ENCODE measurements at places on chromosomes 5 and 9.
A peak's percentile ranks its signal among the peaks of the same experiment; 100 is the strongest.

DNA sequence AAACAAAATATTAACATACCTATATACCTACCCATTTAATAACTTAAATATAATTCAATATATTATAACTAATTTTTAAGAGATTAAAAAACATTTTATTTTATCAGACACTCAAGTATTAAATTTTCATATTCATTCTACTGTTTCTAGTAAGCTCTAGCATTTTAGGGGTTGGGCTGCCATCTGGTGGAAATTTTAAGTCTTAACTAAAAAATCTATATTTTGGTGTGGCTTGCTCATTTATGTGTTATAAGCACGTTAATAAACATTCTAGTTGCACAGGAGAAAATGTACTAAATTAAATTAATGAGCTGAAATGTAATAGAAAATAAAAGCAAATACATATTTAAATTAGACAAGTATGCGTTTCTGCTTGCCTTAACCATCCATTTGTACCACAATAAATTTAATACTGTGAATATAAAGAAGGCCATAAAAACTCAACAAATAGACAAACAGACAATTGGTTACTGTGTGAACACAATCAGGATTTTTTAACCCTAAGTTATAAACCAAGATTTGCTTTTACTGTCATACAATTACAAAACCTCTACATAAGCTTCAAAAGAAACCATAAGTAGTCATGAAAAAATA lies 1728.3 kb upstream of the CDH9 start:
- DNase-seq: no peak

DNA sequence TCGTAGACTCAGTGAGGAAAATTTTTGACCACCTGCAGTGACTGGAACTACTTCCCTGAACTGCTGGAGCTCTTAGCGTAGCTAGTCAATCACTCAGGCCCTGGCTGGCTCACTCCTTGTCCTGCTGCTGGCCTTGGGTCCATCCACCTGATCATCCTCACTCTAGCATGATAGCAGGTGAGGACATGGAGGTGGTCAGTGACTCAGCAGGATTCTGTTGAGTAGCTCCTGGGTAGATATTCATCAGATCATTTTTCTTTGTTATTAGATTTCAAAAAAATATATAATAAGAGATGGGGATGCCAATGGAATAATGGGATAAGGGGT lies 25.0 kb upstream of the SEMA4D start:
- DNase-seq: no peak

DNA sequence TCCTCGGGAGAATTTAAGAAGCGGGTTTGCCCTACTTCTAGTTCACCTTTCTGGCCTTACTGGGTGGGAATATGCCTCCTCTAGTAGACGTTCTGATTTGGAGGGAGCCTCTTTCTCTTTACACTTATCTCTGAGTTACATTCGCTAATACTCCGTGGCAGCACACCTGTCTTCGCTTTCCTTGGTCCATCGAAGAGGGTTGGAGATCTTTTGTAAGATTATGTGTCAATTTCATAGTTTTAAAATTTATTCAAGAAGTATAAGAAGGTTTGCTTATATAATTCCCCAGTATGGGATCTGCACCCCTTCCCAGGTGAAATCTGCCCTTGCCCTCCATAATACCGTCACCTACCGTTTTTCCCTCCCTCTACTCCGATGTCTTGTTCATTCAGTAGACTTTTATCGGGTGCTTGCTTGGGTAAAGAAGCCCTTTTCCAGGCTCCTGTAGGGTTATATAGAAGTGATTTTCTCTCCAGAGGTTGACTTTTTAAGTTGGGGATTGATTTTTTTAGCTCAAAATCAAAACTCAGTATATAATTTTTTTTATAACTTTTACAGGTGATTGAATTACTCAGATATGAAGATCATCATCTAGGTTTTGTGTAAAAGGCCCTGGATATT lies 1.1 kb downstream of the GPBP1 start:
- DNase-seq: no peak

- DNase-seq: no peak
These were observed 445.7 kb upstream of the CLINT1 start for GRCh38 chr5:158304607-158305006.

DNA sequence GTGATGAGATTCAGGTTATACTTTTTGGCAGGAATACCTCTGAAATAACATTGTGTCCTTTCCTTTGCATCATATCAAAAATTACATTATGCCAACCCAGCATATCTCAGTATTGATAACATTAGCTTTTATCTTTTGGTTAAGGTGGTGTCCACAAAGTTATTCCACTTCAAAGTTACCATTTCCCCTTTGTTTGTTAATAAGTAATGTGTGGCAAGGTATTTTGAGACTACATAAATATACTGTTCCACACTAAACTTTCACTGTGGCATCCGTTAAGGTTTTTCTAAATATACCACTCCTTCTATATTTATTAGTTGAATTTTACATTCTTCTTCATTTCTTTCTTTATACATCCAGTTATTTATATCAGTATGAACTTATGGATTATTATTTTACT lies 14.1 kb upstream of the ARHGEF37 start:
- no peak for DNase-seq

- no peak for DNase-seq
These were observed 87.6 kb downstream of the ADAMTS6 start for GRCh38 chr5:65394087-65394486.

DNA sequence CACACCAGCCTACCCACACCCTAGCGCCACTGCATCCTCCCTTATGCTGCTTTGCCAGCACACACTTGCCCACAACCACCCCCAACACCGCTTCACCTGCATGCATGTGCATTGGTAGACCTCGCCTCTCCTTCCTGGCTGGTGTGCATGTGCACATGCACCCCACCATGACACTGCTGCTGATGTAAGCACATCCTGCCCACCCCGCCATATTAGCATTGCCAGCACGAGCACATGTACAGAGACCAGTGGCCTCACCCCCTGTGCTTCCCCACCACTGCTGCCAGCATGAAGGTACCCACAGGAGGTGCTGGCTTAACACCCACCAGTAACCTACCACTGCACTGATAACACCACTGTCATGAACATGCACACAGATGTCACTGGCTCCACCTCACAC lies 218.2 kb downstream of the SLCO4C1 start:
- DNase-seq: no peak

DNA sequence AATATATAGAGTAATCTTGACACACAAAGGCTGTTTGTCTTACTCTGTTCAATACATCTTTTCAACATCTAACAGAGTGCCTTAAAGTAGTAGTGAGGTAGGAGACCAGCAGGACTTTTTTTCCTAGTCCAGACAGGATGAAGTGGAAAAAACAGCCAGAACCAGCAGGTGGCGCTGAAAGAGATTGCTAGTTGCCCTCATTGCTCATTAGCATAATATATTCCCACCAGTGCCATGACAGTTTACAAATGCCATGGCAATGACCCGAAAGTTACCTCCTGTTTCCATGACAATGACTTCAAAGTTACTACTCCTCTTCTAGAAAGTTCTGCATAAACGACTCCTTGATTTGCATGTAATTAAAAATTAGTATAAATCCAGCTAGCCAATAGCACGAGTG lies 387.4 kb downstream of the ACTL7B start:
- no peak for DNase-seq

GRCh38 chr5:30401479-30402058 lies 791.9 kb upstream of the CDH6 start:
- DNase-seq: no peak

GRCh38 chr9:76573408-76573807 lies 114.4 kb downstream of the GCNT1 start:
- DNase-seq: no peak

DNA sequence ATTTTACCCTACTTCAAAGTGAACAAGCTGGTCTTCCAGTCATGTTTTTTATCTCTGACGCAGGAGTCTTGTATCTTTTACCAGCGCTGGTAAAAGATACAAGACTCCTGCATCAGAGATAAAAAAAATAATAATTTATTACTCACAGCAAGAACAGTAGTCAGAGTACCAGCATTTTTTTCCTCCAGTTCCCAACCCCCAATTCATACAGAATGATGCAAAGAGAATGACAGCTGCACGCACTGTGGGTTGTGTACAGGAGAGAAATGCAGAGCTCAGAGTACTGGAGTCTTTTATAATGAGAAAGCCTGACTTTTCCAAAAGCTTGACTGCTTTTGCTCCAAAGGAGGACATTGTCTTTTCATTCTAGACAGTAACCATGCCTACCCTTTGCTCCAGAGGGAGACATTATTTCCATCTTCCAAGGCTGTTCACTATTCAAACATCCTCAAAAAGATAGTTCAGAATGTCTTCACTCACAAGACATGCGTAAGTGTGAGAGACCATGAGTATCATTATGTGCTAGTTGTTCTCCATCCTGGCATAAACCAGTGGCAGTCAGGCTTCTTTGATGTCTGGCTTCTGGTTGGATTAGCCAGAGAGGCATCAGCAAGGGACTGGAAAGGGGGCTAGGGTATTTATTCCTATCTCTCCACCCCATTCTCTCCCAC lies 14.3 kb upstream of the RANBP6 start:
- no peak for DNase-seq

- DNase-seq: no peak
These were observed 168.5 kb upstream of the PIK3R1 start for GRCh38 chr5:68047035-68047434.

GRCh38 chr5:119400245-119400644 lies 44.4 kb downstream of the TNFAIP8 start:
- peak; percentile 31 for DNase-seq

GRCh38 chr5:138833726-138834480 lies 41.2 kb downstream of the LRRTM2 start:
- no peak for DNase-seq

- DNase-seq: no peak
These were observed 567.1 kb downstream of the CSNK1G3 start for GRCh38 chr5:124079062-124079461.

DNA sequence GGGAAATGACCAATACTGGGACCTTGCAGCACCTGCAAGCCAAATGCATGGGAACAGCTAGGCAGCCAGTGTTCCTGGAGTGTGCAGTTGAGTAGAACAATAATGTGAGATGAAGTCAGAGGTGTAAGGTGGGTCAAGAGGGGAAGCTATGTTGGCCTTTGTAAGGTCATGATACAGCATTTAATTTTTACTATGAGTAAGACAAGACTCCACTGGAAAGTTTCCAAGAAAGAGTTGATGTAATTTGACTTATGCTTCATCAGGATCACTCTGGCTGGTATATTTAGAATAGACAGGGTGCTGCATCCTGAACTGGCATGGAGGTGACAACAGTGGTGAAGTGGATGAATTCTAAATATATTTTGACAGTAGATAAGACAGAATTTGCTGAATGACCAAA lies 744.8 kb downstream of the KCTD16 start:
- no peak for DNase-seq

GRCh38 chr5:150163547-150164059 lies 3.0 kb upstream of the CDX1 start:
- DNase-seq: no peak

DNA sequence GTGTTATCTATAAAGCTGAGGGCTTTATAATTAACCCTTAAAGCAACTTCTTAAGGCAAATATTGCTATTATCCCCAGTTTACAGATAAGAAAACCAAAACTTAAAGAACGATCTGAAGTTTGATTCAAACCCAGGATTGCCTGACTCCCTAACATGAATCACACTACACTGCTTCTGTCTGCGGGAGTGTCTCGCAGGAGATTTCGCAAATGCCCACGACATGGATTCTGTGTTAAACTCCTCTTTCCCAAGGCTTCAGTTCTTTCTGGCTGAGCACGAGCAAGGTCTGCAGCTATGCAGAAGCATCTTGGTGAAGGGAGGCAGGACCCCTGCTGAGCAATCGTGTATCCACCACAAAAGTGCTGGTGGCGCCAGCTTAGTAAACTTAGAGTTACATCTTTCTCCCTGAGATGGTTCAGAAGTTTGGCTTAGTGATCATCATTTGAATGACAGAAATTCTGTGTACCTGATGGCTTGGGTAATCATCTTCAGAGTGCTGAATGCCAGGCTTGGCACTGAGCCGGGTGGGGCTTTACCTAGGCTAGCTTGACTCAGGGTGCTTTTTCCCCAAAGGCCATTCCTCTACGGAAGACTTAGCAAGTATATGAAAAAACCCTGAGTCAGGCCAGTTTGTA lies 81.4 kb upstream of the PIK3R1 start:
- DNase-seq: no peak

- no peak for DNase-seq
These were observed 128.8 kb downstream of the OLFM1 start for GRCh38 chr9:135216236-135216635.

- DNase-seq: no peak
These were observed 284.7 kb downstream of the SMARCA2 start for GRCh38 chr9:2299843-2300205.

DNA sequence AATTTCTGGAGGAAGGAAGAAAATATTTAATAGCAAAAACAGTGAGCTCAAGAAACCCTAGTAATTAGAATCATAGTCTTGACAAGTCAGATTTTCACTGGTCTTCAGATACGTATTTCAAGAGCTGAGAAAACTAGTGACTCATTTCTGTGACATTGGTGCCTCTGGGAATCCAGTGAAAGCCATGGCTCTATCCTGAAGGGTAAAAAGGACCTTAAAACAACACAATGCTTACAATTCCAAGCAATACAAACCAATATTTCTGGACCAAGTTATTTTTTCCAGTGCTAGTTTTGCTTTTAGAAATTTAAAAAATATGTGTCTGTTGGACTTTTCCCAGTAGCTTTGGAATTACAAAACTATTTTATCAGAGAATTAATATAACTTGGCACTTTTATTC lies 140.3 kb downstream of the LPAR1 start:
- DNase-seq: no peak

- DNase-seq: no peak
These were observed 36.6 kb upstream of the SPTLC1 start for GRCh38 chr9:92151691-92152393.

- no peak for DNase-seq
These were observed 37.2 kb upstream of the SLC9A3 start for GRCh38 chr5:561408-561807.

DNA sequence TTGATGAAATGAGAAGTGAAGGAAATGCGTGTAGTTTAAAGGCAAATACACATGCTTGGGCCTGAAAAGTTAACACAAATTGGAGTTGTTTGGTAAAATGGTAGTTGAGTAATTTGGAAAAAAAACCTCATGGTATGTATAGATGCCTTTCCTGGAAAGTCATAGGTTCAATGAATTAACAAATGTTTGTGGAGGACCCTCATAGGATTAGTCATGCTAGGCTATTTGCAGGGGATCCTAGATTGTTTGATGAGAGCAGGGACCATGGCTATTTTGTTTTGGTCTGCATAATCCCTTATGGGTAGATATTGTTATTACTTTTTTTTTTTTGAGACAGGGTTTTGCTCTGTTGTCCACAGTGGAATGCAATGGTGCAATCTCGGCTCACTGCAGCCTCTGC lies 93.5 kb upstream of the NR3C1 start:
- DNase-seq: no peak

GRCh38 chr5:30325795-30326194 lies 867.7 kb upstream of the CDH6 start:
- no peak for DNase-seq

DNA sequence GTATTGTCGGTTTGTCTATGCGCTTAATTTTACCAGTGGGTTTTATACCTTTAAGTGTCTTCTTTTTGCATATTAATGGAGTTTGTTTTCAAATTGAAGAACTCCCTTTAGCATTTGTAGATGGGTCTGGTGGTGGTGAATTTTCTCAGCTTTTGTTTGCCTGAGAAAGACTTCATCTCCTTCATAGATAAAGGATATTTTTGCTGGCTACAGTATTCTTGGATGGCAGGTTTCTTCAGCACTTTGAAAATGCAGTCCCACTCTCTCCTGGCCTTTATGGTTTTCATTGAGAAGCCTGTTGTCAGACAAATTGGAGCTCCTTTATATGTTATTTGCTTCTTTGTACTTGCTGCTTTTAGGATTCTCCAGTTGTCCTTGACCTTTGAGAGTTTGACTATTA lies 142.1 kb downstream of the RAB3C start:
- DNase-seq: no peak

All from stimulated activated CD4-positive, alpha-beta T cell treated with anti-CD3 and anti-CD28 coated beads, Interleukin-2, amount 100 ng/mL, for 24 hours (primary cell).